ENCODE measurements at places on chromosomes 7 and 10.

GRCh38 chr10:4120096-4120853 is 335.3 kb upstream of the KLF6 start:
- DNase-seq = peak; percentile 61

- no peak for DNase-seq
Measured at GRCh38 chr7:14069961-14070360, 80.5 kb upstream of the ETV1 start.

DNA sequence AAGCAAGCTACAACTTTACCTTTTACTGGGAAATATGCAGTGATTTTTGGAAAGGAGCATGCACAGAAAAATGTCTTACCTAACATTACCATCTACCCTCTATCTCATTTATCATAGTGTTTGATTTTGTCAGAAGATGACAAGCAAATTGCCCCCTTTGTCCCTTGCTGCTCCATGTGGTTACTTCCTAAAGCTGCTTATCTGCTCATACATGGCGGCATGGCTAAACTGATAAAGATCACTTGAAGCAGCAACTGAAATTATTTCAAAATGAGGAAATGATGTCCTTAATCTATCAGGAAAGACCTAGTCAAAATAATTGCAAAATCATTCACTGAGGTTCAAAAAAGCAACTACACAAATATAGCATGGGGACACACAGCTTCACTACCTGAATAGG is 1198.5 kb upstream of the SORCS1 start:
- no peak for DNase-seq

- no peak for DNase-seq
Measured at GRCh38 chr7:138483531-138483930, 23.5 kb downstream of the TRIM24 start.

- DNase-seq = no peak
Measured at GRCh38 chr7:101240226-101241014, 2.8 kb upstream of the CLDN15 start.

DNA sequence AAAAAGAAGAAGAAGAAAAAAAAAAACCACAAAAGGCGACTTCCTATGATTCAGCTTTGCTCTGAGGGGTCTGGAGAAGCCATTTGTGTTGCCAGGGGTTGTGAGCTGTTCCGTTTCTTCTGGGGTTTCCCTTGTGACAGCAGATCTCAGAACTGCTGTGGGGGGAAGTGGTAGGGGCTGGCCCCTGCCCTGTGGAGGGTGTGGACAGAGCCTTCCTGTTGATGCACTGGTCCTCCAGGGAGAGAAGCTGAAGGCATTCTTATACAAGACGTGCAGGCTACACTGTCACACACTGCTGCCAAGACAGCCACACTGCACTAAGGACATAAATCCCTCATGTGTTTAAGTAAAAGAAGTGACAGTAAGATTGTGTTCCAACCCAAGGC is 17.3 kb upstream of the CSGALNACT2 start:
- DNase-seq = peak; percentile 80

DNA sequence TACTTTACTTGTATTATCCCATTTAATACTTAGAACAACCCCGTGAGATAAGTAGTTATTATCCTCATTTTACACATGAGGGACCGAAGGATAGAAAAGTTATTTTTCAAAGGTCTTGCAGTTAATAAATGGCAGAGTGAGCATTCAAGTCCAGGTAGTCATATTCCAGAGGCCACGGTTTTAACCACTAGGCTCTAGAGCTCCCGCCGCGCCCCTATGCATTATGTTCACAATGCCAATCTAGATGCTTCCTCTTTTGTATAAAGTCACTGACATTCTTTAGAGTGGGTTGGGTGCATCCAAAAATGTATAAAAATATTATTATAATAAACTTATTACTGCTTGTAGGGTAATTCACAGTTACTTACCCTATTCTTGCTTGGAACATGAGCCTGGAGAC is 11.4 kb upstream of the CFAP69 start:
- DNase-seq = no peak

DNA sequence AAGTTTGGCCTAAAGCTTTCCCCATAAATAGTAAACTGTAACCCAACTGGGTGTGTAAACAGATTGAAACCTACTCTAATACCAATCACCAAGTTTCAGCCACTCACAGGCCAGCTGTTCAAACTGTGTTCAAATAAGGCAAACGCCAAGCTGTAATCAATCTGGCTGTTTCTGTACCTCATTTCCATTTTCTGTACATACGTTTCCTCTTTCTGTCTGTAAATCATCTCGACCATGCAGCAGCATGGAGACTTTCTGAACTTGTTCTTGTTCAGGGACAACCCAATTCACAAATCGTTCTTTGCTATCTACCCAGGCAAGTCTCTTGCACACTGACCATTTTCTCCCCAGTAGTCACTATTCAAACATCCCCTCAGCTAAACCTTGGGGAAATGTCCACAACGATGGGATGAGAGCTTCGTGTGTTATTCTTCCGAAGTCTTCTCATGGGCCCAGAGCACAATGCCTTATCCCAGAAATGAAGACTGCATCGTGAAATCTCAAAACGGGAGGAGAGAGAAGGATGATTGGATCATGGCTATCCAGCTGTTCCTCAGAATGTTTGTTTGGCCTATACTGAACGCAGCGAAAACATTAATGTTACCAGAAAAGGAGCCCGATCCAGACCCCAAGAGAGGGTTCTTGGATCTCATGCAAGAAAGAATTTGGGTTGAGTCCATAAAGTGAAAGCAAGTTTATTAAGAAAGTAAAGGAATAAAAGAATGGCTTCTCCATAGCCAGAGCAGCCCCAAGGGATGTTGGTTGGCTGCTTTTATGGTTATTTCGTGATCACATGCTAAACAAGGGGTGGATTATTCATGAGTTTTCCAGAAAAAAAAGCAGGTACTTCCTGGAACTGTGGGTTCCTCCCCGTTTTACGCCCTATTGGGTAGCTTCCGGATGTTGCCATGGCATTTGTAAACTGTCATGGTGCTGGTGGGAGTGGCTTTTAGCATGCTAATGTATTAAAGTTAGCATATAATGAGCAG is 86.2 kb downstream of the SLC16A9 start:
- DNase-seq = no peak

- no peak for DNase-seq
Measured at GRCh38 chr7:29314148-29314547, 119.6 kb downstream of the CHN2 start.

GRCh38 chr7:130070861-130071622 is 708 bp downstream of the KLHDC10 start:
- DNase-seq = no peak

DNA sequence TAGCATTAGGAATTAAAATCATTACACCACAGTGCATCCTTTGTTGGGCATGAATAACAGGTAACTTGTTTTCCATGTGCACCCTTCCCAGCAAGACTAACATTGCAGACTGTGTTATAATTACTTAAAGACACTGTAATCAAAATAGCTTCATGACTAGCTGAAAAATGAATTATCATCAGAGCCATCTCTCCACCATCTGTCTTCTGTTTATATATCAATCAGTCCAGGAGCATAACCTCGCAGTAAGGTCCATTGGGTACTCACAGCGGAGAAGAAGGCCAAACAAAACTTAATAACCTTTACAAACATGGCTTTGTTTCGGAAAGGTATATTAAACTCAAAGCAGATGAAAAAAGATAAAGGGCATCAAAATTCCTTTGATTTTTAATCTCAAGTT is 90.6 kb downstream of the ODAD2 start:
- no peak for DNase-seq

DNA sequence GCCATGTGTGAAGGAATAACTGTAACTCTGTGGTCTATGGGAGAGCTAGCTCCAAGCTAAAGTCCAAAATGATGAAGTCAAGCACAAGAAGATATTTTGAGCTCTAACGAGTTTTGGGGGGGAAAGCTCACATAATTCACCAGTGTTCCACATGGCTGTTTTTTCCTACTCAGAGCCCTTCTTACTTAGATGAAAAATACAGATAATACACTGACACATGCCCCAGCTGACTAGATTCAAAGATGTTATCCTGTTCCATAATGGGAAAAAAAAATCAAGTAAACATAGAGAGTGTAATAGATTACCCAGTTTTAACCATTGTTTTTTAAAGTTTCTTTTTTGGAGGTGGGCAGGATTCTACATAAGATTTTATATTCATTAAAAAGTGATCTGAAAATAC is 86.6 kb downstream of the PRLHR start:
- no peak for DNase-seq

GRCh38 chr7:22551768-22552513 is 52.0 kb upstream of the STEAP1B start:
- peak; percentile 11 for DNase-seq

- DNase-seq = no peak
Measured at GRCh38 chr10:46006219-46006618, 24.2 kb downstream of the NCOA4 start.

- DNase-seq = no peak
Measured at GRCh38 chr7:134388336-134389019, 70.4 kb downstream of the AKR1B1 start.

GRCh38 chr10:95445223-95445836 is 115.8 kb downstream of the SORBS1 start:
- no peak for DNase-seq

- DNase-seq = no peak
Measured at GRCh38 chr10:12729885-12730284, 271.6 kb downstream of the CCDC3 start.

DNA sequence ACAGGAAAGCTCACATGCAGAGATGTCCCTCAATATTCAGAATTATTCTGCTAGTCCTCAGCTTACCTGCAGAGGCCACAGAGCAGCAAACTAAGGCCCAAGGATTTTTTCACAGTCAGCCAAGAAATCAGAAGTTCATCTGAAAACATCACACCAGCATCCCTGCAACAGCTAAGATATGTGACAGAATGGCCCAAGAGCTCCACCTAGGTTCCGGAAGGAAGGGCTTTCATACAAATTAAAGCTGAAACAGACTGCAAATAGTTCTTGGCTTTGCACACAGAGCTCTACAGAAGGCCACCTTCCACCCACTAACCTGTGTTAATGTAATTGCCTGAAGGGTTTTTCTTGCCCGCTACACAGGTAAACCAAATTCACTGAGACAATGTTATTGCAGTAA is 438.8 kb upstream of the C7orf33 start:
- no peak for DNase-seq

- DNase-seq = no peak
Measured at GRCh38 chr10:33674491-33674890, 340.0 kb upstream of the NRP1 start.

DNA sequence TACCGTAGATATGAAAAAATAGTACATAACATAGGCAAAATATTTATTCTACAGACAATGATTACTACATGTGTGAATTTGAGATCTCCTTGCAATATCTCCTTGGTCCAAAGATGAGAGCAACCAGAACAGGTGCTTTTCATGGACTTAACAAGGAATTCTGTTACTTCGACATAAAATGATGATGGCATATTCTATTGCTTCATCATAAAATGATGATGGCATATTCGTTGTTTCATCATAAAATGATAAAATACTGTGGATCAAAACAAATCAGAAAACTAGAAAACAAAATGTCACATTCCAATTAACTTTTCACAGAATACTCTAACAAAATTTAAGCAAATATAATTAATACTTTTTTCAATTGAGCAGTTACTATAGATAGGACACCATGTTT is 4.8 kb downstream of the OSBPL3 start:
- no peak for DNase-seq

GRCh38 chr7:124649397-124650014 is 116.1 kb downstream of the GPR37 start:
- DNase-seq = no peak

DNA sequence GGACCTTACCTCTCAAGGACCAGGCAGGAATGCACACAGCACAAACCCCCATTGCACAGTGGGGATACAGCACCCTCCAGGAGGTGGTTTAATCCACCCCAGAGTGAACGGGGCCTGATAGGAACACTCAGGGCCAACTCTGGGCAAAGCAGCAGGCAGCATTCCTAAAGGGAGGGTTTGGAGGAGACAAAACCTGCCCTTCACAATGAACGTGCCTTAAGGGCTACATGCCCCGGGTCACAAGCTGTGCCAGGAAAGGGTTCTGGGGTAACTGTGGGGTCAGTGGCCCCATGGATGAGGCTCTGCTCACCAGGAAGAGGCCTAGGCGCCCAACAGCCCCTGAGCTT is 1.1 kb downstream of the GPRIN2 start:
- DNase-seq = no peak

DNA sequence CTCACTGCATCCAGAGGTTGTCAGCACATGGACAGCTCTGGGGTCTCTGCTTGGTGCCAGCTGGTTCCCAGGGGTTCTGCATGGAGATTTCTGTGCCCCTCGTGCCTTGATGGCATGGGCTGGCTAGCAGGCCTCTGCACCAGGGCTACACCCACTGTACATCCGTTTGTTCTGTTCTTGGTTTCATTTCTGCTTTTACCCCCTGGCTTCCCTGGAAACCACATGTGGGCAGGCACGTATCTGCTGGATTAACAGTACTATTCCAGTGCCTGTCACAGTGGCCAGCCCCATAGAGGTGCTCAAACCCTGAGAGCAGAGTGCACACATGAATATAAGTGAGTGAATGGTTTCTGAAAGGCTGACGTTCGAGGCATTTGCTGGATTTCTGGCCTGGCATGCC is 207.2 kb upstream of the GPR26 start:
- no peak for DNase-seq

DNA sequence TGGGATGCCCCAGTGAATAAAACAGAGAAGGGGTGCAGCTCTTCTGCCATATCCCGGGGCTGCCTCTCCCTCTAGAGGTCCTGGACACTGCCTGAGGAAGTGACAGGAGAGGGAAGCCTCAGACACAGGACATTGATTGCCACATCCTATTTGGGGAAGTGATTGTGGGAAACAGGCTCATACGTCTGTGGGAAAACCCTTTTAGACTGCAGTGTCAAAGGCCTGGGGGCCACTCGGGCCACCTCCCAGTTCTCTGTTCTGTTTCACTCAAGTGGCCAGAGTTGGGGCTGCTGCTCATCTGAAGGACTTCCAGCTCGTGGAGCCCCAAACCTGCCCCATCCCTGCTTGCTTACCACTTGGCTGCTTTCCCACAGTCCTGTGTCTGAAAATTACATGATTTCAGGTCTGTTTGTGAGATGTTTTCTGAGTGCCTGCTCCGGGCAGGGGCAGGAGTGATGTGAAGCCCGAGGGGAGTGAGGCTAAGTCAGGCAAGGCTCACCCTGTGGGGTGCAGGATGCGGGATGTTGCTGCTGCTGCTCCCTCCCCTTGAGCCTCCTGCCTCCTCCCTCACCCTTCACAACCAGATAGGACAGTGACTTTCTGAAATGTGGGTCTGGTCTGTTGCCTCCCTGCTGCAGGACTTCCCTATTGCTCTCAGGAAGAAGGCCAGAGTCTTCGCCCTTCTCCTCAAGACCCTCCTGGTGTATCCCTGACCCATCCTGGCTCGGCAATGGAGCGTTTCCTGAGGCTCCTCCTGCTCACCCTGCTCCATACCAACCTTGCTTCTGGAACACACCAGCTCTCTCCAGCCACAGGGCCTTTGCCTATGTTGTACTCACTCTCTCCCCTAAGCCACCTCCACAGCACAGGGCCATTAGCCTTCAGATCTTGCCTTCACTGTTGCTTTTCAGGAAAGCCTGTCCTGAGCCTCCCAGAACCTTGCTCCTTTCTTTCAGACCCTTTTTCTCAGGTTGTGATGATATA is 58.4 kb downstream of the NEURL1 start:
- DNase-seq = peak; percentile 64

GRCh38 chr10:132371641-132372081 is 25.3 kb upstream of the PWWP2B start:
- no peak for DNase-seq

Measured in CD4-positive, alpha-beta T cell treated with Interferon gamma for 1 hour (primary cell).